ENCODE measurements at places on chromosomes 11 and 22.

DNA sequence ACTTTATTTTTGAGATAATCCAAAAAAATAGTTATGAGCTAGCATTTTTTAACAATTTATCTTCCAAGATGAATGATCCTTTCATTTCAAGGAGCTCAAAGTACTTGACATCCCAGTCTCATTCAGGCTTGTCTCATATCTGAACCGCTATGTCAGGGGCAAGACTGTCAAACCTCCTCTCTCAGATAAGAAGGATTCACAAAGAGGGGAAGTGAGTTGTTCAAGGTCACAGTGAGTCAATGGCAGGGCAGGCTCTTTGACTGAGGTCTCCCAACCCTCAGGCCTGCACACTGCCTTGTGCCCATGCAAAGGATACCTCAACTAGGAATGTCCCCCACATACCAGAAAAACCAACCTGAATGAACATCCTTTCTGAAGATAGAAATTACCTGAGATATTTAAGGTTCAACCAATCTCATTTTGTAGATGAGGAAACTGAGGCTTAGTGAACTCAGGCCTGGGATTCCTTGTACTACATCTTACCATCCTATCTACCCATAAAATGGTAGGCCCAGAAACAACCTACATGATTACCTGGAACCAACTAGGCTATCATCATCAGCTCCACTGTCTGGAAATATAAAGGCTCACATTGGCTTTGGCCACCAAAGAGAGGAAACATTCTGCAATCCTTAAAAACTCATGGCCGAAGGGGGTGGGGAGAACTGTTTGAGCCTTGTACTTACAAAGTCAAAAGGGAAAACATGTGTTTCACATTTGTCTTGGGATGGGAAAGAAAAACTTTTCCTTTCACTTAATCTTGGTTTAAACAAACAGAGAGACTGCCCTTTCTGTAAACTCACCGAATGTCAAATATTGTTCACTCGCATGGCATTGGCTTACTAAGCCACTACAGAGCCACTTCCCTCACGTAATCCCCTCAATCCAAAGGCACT is 51.1 kb downstream of the LIF start:
- DNase-seq: no peak

- no peak for DNase-seq
Measured at GRCh38 chr11:93573184-93573583, 30.0 kb upstream of the SMCO4 start.

- no peak for DNase-seq
Measured at GRCh38 chr22:40965936-40966725, 15.0 kb downstream of the RBX1 start.

DNA sequence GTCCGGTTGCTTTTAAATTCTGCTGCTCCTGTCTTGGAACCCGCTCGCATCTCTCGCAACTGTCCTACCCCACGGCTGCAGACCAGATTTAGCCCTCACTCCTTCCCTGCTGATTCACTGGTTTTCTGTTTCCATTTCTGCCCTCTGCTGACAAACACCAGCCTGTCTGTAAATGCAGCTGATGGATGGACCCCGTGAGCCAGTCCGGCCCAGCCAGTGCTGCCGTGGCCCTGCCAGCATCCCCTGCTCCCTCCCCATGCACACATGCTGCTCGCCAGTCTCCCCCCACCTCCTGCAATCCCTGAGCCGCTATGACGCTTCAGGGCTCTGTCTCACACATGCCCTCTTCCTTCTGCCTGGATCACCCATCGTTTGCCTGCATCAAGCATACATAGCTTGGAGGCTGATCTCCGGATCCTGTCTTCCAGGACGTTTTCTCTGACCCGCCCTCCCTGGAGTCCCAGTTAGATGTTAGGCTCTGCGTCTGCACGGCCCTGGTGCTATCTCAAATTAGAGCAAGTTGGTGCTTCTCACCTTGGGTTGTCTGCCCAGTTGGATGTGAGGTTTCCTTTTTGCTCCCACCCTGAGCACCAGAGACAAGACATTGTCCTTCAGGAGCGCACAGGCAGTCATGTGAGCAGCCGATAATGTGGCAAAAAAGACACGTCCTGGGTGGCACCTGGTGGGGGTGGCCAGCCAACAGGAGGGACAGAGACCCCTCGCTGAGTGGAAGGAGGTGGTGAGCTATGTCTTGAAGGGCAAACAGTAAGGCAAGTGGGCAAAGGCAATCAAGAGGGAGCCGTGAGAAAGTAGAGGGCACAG is 4.3 kb upstream of the ACR start:
- no peak for DNase-seq

DNA sequence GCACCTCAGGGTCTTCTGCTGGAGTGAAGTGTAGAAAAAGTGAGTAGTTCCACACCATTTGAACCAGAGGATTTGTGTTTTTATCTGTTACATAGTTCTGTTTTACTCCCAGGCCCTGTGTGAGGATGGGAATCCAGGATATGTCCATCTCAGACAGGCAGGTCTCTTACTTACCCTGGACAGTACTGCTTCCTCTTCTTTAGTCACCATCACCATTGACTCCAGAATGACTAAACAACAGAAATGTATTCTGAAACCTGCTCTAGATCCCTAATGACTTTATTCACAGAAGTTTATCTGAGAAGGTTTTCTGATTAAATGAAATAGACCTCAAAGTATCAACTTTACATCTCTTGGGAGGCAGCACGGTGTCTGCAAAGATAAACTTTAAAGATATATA is 33.6 kb downstream of the CYP2R1 start:
- no peak for DNase-seq

- no peak for DNase-seq
Measured at GRCh38 chr11:133234883-133235282, 297.4 kb downstream of the OPCML start.

DNA sequence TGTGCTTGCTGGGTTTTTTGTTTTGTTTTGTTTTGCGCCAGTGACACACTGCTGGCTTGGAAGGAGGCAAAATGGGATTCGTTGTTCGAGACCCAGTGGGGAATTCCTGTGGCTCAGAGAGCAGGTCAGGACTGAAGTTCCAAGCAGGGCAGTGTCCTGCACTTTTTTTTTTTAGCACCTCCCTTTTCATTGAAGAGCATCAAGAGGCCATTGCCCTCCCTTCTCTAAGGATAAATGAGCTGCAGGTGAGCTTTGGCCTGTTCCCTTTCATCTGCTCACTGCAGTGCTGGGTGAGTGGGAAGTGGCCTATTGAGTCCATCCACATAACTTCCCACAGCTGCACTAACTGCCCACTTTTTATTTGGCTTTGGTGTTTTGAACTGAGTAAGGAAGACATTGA is 87.8 kb downstream of the ARHGAP42 start:
- no peak for DNase-seq

- no peak for DNase-seq
Measured at GRCh38 chr11:85801527-85801926, 9.4 kb downstream of the SYTL2 start.

- no peak for DNase-seq
Measured at GRCh38 chr11:128931668-128932067, 11.0 kb downstream of the TP53AIP1 start.

DNA sequence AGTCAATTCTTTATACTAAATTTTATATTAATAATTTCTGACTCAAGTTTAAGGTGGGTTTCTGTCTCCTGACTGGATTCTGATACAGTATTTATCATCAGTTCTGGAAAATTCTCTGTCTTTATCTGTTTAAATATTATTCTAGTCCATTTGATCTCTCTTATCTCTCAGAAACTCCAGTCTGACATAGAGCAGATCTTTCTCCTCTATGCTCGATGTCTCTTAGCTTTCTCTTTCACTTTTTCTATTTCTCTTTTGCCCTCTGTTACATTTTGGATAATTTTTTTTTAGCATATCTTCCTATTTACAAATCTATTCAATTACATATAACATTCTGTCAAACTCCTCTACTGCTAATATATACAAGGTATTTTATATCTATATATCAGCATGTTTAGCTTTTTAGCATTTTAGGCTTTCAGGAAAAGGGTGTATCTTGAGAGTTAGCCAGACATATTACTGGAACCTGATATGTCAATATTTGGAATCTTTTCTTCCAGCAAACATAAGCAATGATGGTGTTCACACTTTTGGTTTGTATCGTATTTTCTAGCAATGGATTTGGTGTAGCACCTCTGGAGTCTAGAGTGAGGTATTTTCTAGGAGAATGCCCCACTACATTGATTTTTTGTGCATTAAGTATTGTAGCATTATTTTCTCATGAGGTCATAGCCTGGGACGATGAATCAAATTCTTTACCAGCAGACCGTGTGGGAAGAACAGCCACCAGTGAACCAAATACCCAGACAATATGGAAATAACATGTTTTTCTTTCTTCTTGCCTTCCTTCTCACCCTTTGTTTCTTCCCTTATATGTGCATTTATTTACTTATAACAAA is 4.1 kb upstream of the NNMT start:
- DNase-seq: no peak

GRCh38 chr11:65185869-65186341 is 4.2 kb downstream of the CAPN1 start:
- DNase-seq: no peak

GRCh38 chr11:502288-503178 is 4.5 kb downstream of the RNH1 start:
- no peak for DNase-seq

- DNase-seq: no peak
Measured at GRCh38 chr22:24925586-24926427, 20.7 kb downstream of the LHFPL7 start.

DNA sequence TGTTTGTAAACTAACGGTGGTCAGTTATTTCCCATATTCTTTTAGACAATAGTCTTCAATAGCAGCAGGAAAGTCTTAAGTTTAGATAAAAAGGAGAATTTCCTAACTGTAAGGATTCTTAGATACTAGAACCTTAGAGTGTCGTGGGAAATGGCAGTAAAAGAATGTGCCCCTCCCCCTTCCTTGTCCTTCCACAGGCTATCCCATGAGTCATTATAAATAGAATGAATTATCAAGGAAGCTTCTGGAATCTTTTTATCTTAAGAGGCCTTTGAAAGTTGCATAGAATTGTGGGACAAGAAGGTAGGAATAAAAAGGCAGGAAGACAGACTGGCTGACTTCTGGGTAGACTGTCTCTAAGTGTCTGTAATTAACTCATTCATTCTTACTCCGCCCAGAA is 165.2 kb upstream of the TBCEL start:
- no peak for DNase-seq

DNA sequence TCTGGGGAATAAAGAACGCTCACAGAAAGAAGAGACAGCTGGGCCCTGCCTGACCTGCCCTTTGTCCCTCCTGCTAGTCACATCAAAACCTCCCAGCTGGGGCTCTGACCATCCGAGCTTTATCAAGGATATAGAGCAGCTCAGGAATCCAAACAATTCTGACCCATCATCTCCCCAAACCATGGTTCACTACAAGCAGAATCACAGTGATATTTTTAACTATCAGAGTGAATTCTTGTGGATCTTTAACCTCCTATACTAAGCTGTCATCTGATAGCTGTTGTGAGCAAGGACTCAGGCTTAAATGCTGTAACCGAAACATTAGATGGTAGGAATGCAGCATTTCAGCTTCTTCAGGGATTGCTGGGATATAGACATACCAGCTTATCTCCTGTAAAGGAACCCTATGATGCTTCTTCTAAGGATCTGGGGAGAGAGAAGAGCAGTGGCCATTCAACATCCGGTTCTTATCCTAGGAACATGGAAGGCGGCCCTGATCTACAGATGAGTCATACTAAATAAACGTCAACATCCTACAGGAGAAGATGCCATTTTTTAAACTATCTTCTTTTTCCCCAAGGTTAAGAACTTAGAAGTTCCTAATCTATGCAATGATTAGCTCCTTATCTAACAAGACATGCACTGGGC is 84.7 kb upstream of the AKIP1 start:
- DNase-seq: no peak

- DNase-seq: no peak
Measured at GRCh38 chr11:71164186-71164585, 88.2 kb downstream of the SHANK2 start.

- no peak for DNase-seq
Measured at GRCh38 chr22:42969348-42969975, 45.5 kb downstream of the PACSIN2 start.

DNA sequence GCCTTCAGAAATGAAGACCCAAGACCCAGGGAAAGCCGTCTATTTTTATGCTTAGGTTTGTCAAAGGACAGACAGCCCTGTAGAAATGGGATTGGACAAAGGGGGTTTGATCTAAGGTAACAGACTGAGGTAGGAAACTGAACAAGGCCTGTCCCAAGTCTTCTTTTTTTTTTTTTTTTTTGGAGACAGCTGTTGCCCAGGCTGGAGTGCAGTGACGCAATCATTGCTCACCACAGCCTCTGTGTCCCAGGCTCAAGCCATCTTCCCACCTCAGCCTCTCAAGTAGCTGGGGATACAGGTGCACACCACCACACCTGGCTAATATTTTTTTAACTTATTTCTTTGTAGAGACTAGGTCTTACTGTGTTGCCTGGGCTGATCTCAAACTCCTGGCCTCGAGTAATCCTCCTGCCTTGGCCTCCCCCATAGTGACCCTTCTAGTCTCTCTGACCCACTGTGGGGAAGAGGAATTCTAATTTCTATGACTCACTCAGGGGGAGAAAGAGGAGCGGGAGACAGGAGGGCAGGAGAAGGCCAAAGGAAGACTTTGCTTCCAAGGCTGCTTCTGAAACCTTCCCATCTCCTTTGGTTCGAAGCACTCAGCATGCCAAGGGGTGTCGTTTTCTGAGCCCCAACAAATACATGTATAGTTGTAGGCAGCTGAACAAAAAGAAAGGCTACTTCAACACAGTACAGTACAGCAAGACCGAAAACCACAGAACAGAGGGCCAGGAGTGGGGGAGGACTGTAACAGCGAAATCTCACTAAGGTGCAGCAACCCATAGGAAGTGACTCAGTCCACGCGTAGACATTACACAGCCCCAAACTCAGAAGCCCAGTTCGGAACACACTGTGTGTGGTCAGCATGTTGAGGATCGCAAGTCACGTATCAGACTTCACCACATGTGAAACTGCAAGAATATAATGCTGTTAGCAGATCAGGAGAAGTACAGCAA is 872 bp downstream of the TMA7B start:
- DNase-seq: peak; percentile 34

DNA sequence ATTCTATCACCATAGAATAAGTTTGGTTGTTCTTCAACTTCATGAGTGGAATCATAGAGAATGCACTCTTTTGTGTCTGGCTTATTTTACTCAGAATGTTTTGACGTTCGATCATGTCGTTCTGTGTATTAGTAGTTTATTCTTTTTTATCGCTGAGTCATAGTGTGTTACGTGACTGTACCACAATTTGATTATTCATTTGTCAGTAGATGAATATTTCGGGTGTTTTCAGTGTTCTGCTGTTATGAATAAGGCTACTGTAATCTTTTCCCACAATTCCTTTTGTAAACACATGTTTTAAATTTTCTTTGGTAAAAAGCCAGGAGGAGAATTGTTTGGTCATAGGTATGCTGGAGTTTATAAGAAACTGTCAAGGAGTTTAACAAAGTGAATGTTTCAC is 279.9 kb upstream of the B3GAT1 start:
- DNase-seq: no peak

GRCh38 chr11:134283461-134284230 is 7.5 kb downstream of the GLB1L3 start:
- DNase-seq: no peak

GRCh38 chr11:26703411-26704191 is 18.3 kb downstream of the SLC5A12 start:
- DNase-seq: no peak

DNA sequence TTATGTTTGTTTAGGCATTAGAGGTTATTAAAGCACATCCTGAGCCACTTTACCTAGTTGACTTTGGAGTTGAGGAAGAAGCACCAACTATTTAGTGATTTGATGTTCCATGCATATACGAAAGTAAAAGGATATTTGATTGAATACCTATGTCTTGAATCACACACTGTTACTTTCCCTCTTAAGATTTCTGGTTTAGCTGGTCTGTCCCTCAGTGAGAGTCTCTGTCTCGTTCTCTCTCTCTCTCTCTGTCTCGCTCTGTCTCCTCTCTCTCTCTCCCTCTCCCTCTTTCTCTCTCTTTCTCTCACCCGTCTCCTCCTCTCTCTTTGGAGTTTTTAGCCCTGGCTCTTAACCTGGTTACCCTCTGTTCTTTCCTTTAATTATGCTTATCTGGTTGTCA is 11.0 kb downstream of the CTNND1 start:
- no peak for DNase-seq

All from stimulated activated CD8-positive, alpha-beta memory T cell treated with anti-CD3 and anti-CD28 coated beads, Interleukin-2, amount 100 ng/mL, for 1 hour (primary cell).